Esophagus squamous epithelium (tissue), 5 donors: ENCODE measurements at places on chromosomes 1 and 21.

DNA sequence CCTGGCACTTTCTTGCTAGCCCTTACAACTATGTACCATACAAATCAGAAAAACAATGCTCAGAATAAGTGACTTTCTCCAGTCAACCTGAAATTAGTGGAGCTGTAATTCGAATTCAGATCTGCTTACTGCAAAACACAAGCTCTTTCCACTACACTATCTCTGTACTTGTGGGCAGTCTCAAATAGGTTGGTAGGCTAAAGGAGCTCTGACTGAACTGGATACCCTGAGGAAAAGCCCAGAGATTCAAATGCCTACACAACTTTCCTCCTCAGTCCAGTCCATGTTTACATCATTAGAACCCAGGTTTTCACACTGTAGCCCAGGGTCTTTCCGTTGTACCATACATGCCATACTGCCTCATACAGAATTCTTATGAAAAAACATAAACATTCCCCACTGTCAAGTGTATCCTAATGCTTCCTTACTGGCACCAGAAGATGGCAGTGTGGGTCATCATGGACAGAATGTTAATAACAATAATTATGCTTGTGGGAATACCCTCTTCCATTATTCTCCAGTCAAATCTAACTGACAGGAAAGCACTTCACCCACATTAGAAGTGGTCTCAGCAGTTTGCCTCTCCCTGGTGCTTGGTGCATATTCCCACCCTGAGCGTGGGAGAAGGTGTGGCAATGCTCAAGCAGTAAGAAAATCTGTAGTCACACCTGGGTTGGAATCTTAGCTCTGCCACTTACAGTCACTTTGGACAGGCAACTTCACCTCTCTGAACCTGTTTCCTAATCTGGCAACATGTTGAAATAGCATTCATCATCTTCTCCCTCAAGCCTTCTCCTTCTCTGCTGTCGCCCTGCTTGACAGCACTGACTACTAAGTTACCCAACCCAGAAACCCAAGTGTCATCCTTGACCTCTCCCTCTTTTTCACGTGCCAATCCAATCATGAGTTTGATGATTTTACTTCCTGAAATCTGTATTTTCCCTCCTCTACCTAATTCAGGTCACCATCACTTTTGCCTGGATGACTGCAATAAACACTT lies 14.4 kb upstream of the ZFYVE9 start:
- DNase-seq = no peak

DNA sequence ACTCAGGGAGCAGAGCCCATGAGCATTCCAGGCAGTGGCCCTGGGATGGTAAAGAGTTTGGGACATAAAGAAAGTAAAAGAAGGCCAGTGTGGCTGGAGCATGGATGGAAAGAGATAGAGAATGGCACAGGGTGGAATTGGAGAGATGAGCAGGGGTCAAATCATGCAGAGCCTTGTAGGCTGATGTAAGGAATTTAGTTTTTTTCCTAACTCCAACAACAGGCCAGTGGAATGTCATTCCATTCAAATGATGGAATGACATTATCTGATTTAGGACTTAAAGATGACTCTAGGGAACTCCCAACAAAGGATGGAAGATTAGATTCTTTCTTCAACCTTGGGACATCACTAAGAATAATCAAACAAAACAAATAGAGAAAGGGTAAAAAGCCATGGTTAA lies 12.8 kb upstream of the S100A2 start:
- no peak for DNase-seq

DNA sequence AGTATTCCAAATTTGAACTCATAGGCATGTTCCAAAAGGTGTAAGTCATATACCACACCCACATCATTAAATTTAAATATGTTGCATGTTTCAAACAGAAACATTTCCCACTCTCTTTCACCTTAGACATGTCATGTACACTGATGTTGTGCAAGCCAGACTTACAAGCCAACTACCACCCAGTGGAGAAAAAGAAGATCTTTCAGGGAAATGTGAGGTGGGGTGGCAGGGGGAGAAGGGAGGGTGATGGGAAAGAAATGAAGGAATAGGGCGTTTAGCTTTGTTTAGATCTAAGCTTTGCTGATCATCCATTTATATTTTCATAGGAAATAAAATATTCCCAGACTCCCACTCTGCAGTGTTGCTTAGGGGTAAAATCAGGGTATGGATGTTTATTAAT lies 1.6 kb downstream of the NEGR1 start:
- DNase-seq = no peak

- DNase-seq = no peak
Observed at GRCh38 chr21:40567501-40567900, 279.5 kb downstream of the DSCAM start.

DNA sequence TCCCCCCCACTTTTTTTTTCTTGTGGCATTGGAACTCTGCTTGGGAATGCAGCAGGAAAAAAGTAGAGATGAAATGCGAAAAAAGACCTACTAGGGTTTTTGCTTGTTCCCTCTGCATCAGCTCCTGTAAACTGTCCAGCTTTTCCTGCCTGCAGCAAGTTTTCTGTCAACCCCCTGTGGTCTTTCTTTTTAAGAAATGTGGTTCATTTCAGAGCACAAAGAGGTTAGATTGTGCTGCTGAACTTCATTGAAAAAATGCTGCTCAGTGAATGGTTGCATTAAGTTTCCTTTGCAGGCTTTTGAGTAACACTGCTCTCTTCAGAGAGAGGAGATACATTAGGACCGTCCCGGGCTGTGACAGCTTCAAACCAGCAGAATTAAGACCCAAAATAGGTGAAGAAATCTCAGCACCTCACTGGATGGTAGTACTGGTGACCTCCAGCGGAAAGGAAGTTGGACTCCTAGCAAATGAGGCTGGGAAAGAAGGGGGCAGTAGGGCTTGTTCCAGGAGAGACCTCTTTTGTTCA lies 80.7 kb downstream of the NDUFS5 start:
- DNase-seq = no peak

- DNase-seq = no peak
Observed at GRCh38 chr1:184158896-184159681, 107.6 kb downstream of the TSEN15 start.

- DNase-seq = no peak
Observed at GRCh38 chr1:198128533-198128932, 28.3 kb upstream of the NEK7 start.

DNA sequence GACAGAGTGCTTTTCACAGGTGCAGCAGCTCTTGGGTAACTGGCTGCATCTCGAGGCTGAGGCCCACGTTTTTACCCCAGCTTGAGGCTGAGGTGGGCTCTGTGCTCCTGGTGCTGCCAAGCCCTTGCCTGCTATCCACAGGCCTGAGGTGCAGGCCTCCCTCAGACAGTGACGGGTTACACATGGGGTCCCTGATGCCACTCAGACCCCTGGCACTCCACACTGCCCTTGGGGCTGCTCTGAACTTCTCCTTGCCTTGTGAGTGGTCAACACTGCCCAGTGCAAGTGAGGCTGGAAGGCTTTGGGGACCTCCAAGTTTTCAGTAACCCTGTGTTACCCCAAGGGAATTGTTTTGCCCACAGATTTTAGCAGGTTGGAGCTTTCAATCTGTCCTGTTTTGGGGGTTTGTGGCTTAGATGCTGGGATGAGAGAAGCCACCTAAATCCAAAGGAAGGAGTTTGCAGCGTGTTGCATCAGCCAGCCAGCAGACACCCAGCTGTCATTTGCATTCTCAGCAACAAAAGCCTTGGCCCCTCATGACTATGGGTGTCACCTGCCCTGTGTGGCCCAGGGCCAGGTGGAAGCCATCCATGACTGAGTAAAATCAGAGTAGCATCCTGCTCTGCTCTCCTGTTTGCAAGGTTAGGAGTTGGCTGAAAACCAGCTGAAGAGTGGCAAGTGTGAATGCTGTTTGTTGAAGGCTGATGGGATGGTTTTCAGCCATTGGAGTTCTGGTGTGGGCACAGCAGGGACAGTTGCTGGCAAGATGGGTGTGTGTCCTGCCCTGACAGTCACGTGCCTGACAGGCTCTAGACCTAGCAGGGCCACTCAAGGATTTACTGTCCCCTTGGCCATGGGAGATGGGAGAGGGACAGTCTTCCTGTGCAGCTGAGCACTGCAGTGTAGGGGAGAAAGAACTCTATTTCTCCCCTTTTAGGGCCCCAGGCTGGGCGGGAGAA lies 3.2 kb downstream of the RNF187 start:
- no peak for DNase-seq

DNA sequence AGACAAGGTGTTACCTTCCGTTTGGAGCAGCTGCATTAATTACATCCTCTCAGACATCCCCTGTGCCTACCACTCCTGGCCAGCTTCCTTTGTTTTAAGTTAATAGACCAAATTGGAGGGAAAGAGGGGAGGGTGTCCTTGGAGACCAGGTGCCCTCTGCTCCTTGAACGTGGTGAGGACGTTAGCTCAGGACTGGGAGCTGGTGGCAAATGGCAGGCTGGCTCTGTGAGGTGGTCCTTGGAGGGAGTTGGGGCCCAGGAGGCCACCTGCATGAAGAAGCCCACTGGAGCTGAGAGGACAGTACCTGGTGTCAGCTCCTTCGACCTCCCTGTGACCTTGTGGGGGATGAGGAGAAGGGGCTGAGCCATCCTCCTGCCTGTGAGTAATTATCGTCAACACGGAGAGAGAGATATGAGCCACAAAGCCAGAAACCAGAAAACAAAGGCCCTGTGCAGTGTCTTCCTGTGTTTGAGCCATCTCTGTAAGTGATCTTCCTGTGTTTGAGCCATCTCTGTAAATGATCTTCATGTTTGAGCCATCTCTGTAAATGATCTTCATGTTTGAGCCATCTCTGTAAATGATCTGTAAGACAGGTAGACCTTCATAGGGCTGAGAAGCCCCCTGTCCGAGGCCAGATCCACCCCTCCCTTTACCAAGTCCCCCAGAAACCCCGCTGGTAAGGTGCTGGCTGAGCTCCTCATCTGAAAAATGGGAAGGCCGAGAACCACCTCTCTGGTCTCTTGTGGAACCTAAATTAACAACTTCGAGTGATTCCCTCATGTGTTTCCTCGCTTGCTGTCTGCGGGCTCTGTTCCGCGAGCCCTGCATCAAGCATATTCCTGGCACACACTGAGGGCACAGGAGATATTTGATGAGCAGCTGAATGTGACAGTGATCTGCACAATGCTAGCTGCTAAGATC lies 126.0 kb downstream of the CAMTA1 start:
- DNase-seq = no peak

DNA sequence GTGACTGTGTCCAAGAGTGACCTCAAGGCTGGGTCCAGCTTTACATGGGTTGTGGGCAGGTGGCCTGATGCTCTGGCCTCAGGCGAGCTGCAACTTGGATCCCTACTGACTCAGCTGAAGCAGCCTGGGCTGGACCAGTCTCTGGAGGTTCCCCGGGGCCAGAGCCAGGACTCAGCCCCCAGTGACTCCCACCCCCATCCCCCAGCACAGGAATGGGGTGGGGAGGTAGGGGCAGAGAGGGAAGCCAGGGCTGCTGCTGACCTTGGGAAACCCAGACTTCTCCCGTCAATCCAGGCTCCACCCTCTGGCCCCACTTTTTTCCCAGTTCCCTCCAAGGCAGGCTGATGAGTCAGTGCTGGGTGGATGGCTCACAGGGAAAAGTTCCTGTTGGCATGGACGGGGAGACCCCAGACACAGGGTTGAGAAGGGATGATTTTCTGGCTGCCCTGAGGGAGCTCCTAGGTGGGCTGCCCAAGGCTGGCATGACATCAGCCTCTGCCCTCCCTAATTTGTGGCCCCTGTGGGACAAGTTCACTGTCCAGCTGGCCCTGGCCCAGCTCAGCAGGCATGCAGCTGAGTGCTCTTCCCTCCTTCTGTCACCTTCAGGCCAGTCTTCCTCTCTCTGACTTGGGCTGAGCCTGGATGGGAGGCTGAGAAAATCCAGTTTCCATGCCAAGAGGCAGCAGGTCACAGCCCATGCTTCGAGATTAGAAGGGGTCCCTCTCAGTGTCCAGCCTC lies 2.2 kb downstream of the ZC3H12A start:
- DNase-seq = no peak

- no peak for DNase-seq
Observed at GRCh38 chr1:50968821-50969610, 1.0 kb upstream of the CDKN2C start.

DNA sequence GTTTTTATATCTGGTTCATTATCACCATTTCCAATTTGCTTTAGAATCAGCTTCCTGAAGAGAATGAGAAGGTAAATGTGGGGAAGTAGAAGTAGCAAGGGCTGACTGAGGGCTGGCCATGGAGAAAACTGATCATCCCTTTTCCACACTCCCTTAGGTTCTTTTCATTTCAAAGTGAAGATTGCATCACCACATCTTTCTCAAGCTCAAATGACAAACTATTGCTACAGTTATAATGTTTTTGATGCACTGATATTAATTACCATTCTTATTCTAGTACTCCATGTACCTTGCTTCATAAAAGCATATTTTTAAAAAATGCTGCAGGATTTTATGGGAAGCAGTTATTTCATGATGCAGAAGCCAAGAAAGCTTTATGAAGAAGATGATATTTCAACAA lies 7.9 kb upstream of the AK5 start:
- DNase-seq = no peak

DNA sequence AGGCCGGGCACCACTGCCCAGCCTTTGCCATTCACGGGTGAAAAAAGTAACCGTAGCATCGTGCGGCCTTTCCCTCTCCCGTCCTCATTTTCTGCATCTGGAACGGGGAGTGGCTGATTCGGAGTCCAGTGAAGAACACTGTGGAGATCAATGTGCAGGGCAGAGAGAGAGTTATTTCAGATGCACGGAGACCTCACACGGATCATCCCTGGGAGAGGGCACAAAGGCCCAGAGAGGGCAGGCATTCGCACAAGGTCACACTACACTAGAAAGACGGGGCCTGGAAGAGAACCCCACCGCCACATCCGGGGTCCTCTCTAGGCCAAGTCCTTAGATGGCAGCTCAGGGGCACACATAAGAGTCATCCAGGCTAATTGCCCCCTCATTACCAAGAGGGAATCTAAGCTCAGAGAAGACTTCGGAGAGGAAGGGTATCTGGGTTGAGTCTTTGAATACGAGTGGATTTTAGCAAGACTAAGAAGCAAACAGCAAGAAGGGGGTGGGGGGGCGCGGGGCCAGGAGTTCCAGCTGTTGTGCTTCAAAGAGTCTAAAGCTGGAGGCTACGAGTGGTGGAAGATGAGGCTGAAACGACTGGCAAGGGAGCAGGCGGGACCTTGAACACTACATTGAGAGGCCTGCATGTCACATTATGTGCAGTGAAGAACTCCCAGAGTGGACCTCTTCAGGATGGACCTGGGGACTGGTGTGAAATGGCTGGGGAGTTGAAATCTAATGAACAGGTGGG lies 857 bp downstream of the GPX7 start:
- no peak for DNase-seq

- DNase-seq = no peak
Observed at GRCh38 chr1:41450747-41451285, 33.7 kb downstream of the EDN2 start.

- DNase-seq = no peak
Observed at GRCh38 chr1:73516451-73516850, 681.5 kb downstream of the LRRIQ3 start.
